ENCODE measurements at places on chromosomes 3 and 15. TPM values are rescaled to one million over a fixed set of nuclear protein-coding genes. Genes with fewer than 3 reads are reported as not detected.

DNA sequence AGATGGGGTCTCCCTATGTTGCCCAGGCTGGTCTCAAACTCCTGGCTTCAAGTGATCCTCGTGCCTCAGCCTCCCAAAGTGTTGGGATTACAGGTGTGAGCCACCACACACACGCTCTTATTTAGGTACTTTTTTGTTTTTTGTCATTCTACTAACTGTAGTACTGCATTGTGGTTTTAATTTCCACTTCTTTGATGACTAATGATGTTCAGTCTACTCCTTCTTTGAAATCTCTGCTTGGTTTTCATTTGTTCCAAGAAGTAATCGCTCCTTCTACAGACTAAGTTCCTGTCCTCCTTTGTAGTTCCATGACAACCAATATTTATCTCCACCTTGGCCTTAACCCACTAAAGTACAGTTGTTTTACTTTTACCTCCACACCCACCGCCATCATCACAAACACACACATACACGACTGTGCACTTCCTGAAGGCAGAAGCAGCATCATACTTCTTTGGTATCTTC lies 529 bp upstream of the DLEC1 start:
- H3K4me1 ChIP-seq: no peaks in the 10 kb centered on the region
- no peaks in the 10 kb centered on the region for H3K36me3 ChIP-seq
- H3K4me3 ChIP-seq: peak overlapping the region; percentile 58

DNA sequence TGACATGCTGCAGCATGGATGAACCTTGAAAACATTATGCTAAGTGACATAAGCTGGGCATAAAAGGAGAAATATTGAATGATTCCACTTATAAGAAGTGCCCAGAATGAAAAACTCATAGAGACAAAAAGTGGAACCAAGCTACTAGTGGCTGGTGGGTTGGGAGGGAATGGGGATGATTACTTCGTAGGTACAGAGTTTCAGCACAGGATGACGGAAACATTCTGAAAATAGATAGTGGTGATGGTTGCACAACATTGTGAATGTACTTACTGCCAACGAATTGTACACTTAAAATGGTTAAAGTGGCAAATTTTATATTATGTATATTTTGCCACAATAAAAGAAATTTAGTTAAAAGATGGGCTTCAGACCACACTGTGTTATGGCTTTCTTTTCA lies 93.6 kb downstream of the RPLP1 start:
- no peaks in the 10 kb centered on the region for H3K27me3 ChIP-seq
- H3K27ac ChIP-seq: no peak overlapping the region
- no peak overlapping the region for H3K4me3 ChIP-seq
- H3K36me3 ChIP-seq: no peaks in the 10 kb centered on the region
- 0 out of 2 replicates have a peak, but pooled peaks cover 5% of the 10 kb centered on the region for H3K4me1 ChIP-seq

GRCh38 chr3:42960282-42960681 lies 18.8 kb upstream of the GASK1A start:
- no peak overlapping the region for H3K4me3 ChIP-seq
- no peaks in the 10 kb centered on the region for H3K27me3 ChIP-seq

DNA sequence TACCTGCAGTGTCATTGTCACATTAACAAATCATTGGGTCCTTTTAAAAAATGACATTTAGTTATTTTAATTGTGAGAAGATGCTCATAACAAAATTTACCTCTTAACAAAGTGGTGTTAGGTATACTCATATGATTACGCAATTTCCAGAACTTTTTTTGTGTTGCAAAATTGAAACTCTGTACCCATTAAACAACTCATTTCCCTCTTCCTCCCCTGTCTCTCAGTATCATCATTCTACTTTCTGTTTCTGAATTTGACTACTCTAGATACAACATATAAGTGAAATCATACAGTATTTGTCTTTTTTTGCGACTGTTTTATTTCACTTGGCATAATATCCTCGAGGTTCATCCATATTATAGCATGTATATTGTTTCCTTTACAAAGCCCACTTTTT lies 58.7 kb upstream of the CHST2 start:
- peaks cover 7% of the 10 kb centered on the region for H3K36me3 ChIP-seq
- H3K4me3 ChIP-seq: no peak overlapping the region
- no peaks in the 10 kb centered on the region for H3K27me3 ChIP-seq

- H3K4me1 ChIP-seq: no peaks in the 10 kb centered on the region
- no peak overlapping the region for H3K4me3 ChIP-seq
- no peak overlapping the region for H3K27ac ChIP-seq
Observed at GRCh38 chr15:48887144-48887543, 9.2 kb downstream of the EID1 start.

- no peak overlapping the region for H3K27ac ChIP-seq
- H3K27me3 ChIP-seq: no peaks in the 10 kb centered on the region
- no peak for DNase-seq
- no peak overlapping the region for H3K4me3 ChIP-seq
- H3K4me1 ChIP-seq: no peaks in the 10 kb centered on the region
Observed at GRCh38 chr3:74127256-74127655, 487.2 kb downstream of the CNTN3 start.

- H3K27ac ChIP-seq: peak within 1 kb of the TSS; percentile 89
- H3K4me3 ChIP-seq: peak within 1 kb of the TSS; percentile 60
- H3K4me1 ChIP-seq: peaks cover 30% of the 10 kb centered on the region
- no peaks in the 10 kb centered on the region for H3K27me3 ChIP-seq
- DNase-seq: peak; percentile 96
- H3K36me3 ChIP-seq: peaks cover 16% of the 10 kb centered on the region
Observed at GRCh38 chr15:32641517-32642059, at the start of gene SCG5. SCG5 (plus strand) TSS chr15:32641710; CDS start chr15:32643593, 1,883 bp downstream.

DNA sequence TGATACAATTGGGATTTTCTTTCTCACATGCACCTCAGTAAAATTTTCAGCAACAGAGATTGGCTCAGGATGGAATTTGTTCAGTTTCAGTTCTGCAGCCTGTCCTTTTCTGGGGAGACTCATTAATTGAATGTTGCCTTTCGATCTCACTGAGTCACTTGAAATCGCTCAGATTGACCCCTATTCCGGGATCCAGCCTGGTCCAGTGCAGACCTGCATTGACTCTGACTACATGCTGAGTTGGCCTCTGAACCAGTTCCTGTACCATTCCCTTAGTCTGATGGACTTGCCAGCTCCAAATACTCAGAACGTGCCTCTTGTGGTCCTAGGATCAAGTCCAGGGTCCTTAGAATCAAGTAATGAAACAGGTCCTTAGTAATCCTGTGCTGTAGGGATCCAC lies 9.4 kb downstream of the IGF1R start:
- H3K4me1 ChIP-seq: peaks cover 73% of the 10 kb centered on the region
- no peaks in the 10 kb centered on the region for H3K27me3 ChIP-seq
- H3K4me3 ChIP-seq: no peak overlapping the region
- peak overlapping the region; percentile 59 for H3K27ac ChIP-seq

DNA sequence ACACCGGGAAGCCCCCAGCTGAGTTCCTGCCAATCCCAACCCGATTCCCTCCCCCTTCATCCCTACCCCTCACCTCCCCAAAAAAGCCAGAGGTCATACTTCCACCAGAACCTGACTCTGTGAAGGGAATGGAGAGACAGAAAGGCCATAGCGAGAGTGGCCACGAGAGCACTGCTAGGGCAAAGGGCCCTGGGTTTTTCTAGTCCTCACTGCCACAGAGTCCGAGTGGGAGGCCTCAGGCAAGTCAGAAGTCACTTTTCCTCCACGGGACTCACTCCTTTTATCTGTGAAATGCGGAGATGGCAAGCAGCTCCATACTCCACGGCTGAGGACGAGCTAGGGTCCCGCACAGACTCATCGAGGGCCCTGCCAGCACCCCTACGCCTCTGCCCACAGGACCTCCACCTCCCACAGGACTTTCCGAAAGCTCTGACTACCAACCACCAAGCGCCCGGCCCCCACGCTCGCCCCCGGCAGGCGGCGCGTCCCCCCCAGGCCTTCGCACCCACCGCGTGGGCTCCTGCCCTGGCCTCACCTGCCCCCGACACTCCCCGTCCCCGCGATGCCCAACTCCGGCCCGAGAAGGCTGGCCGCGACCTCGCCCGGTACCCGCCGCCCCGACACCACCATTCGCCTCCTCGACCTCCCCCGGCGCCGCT lies 792 bp downstream of the ATP13A3 start:
- peaks cover 7% of the 10 kb centered on the region for H3K27me3 ChIP-seq
- peak overlapping the region; percentile 91 for H3K4me3 ChIP-seq
- H3K27ac ChIP-seq: no peak overlapping the region
- H3K36me3 ChIP-seq: peaks cover 8% of the 10 kb centered on the region

- H3K4me3 ChIP-seq: no peak overlapping the region
- no peaks in the 10 kb centered on the region for H3K4me1 ChIP-seq
- H3K27ac ChIP-seq: no peak overlapping the region
Observed at GRCh38 chr3:149717391-149718056, 34.8 kb downstream of the COMMD2 start.

GRCh38 chr15:88391006-88391405 lies 76.2 kb downstream of the MRPL46 start:
- no peak overlapping the region for H3K27ac ChIP-seq
- no peaks in the 10 kb centered on the region for H3K36me3 ChIP-seq
- no peaks in the 10 kb centered on the region for H3K4me1 ChIP-seq
- H3K4me3 ChIP-seq: no peak overlapping the region

GRCh38 chr3:66952357-66952756 lies 45.8 kb upstream of the KBTBD8 start:
- no peaks in the 10 kb centered on the region for H3K27me3 ChIP-seq
- H3K27ac ChIP-seq: no peak overlapping the region
- no peak for DNase-seq
- no peaks in the 10 kb centered on the region for H3K4me1 ChIP-seq

- H3K4me1 ChIP-seq: no peaks in the 10 kb centered on the region
- no peaks in the 10 kb centered on the region for H3K36me3 ChIP-seq
- no peaks in the 10 kb centered on the region for H3K27me3 ChIP-seq
Observed at GRCh38 chr3:25044762-25045710, 383.0 kb upstream of the RARB start.

Gene WDR93
- polyA plus RNA-seq: not detected

Gene HRG
- polyA plus RNA-seq: not detected

Gene ALCAM
- 14.2 TPM for polyA plus RNA-seq

Gene TNFAIP8L3
- 0.21 TPM for polyA plus RNA-seq

Gene P2RY14
- 0.95 TPM for polyA plus RNA-seq

Gene MORC1
- polyA plus RNA-seq: not detected

Gene OXTR
- 5.5 TPM for polyA plus RNA-seq
